ENCODE measurements at places on chromosomes 2 and 18.

DNA sequence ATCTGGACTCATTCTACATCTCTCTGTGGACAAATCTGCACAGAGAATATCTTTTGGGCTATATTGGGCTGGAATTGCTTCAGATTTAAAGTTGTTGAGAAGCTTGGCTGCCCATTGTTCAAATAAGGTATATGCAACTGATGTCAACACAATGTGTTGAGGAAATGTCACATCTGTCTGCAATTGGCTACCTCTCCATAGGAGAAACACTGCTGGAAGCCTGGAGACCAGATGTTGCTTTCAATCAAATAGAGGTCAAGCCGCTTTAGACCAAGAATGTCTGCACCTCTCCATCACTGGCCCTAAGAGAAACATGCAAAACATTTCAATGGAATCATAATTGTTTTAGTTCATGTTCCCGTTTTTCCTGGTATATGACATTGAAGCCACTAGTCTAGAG lies 720.2 kb downstream of the SLC4A3 start:
- no peak overlapping the region for H3K4me3 ChIP-seq
- H3K27ac ChIP-seq: no peak overlapping the region
- ATAC-seq: no peak
- no peaks in the 10 kb centered on the region for H3K4me1 ChIP-seq
- no peaks in the 10 kb centered on the region for H3K36me3 ChIP-seq

DNA sequence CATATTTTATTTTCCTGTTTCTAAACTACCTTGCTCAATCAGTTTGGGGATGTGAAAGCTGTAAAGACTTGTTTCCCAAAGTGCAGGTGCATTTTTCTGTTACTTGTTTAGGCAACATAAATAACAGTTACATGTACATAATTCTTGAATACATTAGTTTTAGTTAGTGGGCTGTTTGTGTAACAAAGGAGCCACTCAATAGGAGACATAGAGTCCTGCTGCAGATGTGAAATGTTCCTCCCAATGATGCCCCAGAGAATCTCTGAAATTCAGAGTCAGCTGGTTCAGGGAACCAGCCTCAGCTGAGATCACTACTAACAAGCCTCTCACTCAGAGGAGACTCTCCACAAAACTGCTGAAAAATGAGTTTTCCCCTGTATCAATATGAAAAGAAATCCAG lies 91.5 kb upstream of the TWSG1 start:
- H3K36me3 ChIP-seq: peaks cover 42% of the 10 kb centered on the region
- peaks cover 6% of the 10 kb centered on the region for H3K4me1 ChIP-seq
- H3K27me3 ChIP-seq: no peaks in the 10 kb centered on the region
- no peak overlapping the region for H3K27ac ChIP-seq
- no peak for ATAC-seq

DNA sequence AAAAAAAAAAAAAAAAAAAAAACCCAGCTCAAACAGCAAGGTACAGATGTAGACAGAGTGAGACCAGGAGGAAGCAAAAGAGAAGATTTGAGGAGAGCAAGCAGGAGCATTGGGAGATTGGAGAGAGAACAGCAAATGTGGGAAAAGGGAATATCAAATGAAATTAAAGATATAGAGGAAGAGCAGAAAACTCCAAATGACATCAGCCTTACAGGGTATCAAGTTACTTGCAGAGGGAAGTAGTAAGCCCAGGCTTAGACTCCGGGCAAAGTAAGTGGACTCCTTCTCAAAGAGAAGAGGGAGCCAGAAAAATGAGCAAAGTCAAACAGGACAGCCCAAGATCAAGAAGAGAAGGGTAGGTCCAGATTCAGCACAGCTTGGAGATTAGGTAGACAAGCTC lies 93.3 kb upstream of the PPP1CB start:
- no peaks in the 10 kb centered on the region for H3K36me3 ChIP-seq
- ATAC-seq: no peak
- H3K4me1 ChIP-seq: no peaks in the 10 kb centered on the region
- H3K27me3 ChIP-seq: no peaks in the 10 kb centered on the region
- no peak overlapping the region for H3K4me3 ChIP-seq

- peaks cover 10% of the 10 kb centered on the region for H3K27me3 ChIP-seq
- no peak overlapping the region for H3K4me3 ChIP-seq
- H3K36me3 ChIP-seq: no peaks in the 10 kb centered on the region
- no peak for ATAC-seq
These were observed 295.9 kb downstream of the HRH4 start for GRCh38 chr18:24756385-24756784.

- H3K27me3 ChIP-seq: peaks cover 11% of the 10 kb centered on the region
- no peaks in the 10 kb centered on the region for H3K36me3 ChIP-seq
- ATAC-seq: no peak
- no peaks in the 10 kb centered on the region for H3K4me1 ChIP-seq
- no peak overlapping the region for H3K27ac ChIP-seq
These were observed 73.8 kb downstream of the TRABD2A start for GRCh38 chr2:84807063-84807485.

All from stimulated activated memory B cell treated with anti-CD40 and anti-IgM and Interleukin-4, amounts not matched to agents 10 μg/mL and 1 μg/mL and 100 μg/mL, for 72 hours (primary cell).